CD4-positive, CD25-positive, alpha-beta regulatory T cell (primary cell): ENCODE measurements at places on chromosomes 1 and 21. TPM values are rescaled to one million over a fixed set of nuclear protein-coding genes. Genes with fewer than 3 reads are reported as not detected.

ITGB2 gene
- total RNA-seq: 411 TPM

AK5 gene
- 7.3 TPM for total RNA-seq

RNASEL gene
- total RNA-seq: 9.1 TPM

FOXD2 gene
- total RNA-seq: 0.74 TPM

CD1E gene
- not detected for total RNA-seq

ALDH9A1 gene
- total RNA-seq: 32.1 TPM

NPPB gene
- not detected for total RNA-seq

GRCh38 chr1:66624412-66625060 lies 90.6 kb downstream of the SGIP1 start:
- no peak overlapping the region for H3K4me3 ChIP-seq
- no peaks in the 10 kb centered on the region for H3K4me1 ChIP-seq
- H3K27me3 ChIP-seq: no peaks in the 10 kb centered on the region
- H3K27ac ChIP-seq: no peak overlapping the region
- no peak for DNase-seq

DNA sequence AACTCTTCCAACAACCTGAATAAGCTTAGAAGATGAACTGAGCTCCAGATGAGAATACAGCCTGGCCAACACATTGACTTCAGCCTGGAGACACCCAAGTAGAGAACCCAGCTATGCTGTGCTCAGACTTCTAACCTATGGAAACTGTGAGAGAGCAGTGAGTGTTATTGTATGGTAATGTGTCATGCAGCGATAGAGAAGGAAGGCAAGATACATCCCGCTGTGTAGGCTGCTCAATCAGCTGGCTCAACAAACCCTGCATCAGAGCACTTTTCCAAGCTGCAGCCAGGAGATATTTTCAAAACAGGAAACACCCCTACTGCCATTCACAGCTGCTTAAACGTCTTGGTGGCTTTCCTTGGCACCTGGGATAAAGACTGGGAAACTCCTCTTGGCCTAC lies 321.3 kb downstream of the SIPA1L2 start:
- DNase-seq: no peak
- no peaks in the 10 kb centered on the region for H3K36me3 ChIP-seq
- no peak overlapping the region for H3K4me3 ChIP-seq
- H3K4me1 ChIP-seq: no peaks in the 10 kb centered on the region
- H3K27me3 ChIP-seq: no peaks in the 10 kb centered on the region
- no peak overlapping the region for H3K27ac ChIP-seq

GRCh38 chr1:119947468-119947867 lies 51.2 kb upstream of the ADAM30 start:
- no peak overlapping the region for H3K27ac ChIP-seq
- no peaks in the 10 kb centered on the region for H3K27me3 ChIP-seq
- H3K4me1 ChIP-seq: no peaks in the 10 kb centered on the region
- H3K4me3 ChIP-seq: no peak overlapping the region
- no peak for DNase-seq

GRCh38 chr1:21494196-21494595 lies 15.0 kb upstream of the ALPL start:
- no peaks in the 10 kb centered on the region for H3K36me3 ChIP-seq
- H3K27me3 ChIP-seq: peaks cover 2% of the 10 kb centered on the region
- H3K4me3 ChIP-seq: no peak overlapping the region
- H3K27ac ChIP-seq: no peak overlapping the region

DNA sequence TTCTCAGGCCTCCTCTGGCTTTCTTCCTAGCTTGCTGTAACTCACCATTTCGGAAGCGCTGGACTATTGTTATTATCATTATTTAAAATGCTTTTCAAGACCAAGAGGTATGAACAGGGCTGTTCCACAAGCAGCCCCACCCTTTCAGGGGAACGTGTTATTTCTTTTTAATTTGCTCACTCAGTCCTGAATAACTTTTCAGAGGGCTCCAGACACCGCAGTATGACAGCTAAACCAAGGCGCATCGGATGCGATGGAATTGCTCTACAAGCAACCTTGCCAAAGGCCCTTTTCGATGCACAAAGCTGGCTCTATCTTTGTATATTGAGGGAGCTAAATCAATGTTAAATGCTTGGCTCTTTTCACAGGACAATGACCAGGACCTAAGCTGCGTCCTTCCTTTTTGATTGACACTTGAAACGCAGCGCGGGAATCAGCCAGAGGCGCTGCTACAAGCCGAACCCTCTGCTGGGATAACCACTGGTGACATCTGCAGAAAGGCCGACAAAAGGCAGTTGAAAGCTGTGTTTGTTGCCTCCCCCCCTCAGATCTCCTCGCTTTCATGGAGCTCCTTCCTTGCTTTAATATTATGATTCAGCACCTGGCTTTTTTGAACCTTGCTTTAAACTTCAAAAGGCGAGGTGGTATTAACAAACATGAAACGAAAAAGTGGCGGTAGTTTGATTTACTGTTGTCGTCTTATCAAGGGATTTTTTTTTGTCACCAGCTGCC lies 204.7 kb upstream of the PROX1 start:
- DNase-seq: no peak
- H3K4me1 ChIP-seq: no peaks in the 10 kb centered on the region
- no peaks in the 10 kb centered on the region for H3K27me3 ChIP-seq
- no peaks in the 10 kb centered on the region for H3K36me3 ChIP-seq
- H3K4me3 ChIP-seq: no peak overlapping the region
- no peak overlapping the region for H3K27ac ChIP-seq

DNA sequence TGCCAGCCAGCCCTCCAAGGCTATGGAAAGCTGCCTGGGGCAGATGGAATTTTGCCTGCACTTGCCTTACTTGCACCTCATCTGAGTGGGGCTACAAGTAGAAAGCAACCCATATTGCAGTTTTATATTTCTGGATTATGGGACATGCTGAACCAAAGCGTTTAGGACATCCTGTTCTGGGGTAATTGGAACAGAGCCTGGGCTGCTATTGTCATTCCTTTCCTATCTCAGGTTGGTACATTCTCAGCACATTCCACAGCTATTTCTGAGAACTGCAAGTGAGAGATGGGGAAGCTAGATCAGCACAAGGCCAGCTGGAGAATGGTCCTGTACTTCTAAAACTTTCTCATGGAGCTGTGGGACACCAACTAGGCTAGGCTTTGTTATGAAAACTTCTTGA lies 713.8 kb downstream of the KCNT2 start:
- H3K4me1 ChIP-seq: no peaks in the 10 kb centered on the region
- no peak for DNase-seq
- no peaks in the 10 kb centered on the region for H3K36me3 ChIP-seq
- no peak overlapping the region for H3K4me3 ChIP-seq

DNA sequence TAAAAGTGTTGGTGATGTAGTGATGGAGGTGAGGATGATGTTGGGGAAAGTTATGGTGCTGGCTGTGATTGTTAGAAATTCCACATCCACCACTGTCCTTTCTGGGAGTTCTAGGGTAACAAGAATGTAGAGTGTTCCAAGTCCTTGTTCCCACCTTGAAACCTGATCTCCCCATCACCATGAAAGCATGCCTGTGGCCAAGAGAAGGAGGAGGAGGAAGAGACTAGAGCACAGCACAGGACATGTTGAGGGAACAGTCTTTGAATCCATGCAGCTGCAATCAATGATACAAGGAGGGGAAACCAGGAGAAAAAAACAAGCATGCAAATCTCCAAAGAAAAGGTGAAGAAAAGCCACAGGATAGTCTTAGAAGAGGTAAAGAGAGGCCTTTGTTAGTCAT lies 45.9 kb upstream of the ARTN start:
- no peaks in the 10 kb centered on the region for H3K4me1 ChIP-seq
- no peak for DNase-seq
- H3K4me3 ChIP-seq: no peak overlapping the region
- H3K27ac ChIP-seq: no peak overlapping the region

DNA sequence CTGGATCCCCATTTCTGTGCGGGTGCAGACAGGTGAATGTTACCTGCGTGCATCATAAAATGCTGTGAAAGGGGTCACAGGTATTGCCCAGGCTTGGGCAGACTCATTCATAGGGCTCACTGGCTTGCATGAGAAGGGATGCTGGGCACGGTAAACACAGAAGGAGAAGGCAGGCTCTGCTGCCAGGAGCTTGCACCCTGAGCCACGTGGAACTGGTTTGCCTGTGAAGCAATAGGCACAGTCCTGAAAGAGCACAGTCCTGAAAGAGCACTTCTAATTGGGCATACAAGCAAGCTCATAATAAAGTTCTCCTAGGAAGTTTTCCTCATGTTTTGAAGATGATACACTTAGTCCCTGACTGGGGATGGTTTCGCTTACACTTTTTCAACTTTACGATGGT lies 40.9 kb downstream of the GALNT2 start:
- H3K27me3 ChIP-seq: no peaks in the 10 kb centered on the region
- H3K36me3 ChIP-seq: no peaks in the 10 kb centered on the region
- no peak overlapping the region for H3K4me3 ChIP-seq
- H3K27ac ChIP-seq: no peak overlapping the region

DNA sequence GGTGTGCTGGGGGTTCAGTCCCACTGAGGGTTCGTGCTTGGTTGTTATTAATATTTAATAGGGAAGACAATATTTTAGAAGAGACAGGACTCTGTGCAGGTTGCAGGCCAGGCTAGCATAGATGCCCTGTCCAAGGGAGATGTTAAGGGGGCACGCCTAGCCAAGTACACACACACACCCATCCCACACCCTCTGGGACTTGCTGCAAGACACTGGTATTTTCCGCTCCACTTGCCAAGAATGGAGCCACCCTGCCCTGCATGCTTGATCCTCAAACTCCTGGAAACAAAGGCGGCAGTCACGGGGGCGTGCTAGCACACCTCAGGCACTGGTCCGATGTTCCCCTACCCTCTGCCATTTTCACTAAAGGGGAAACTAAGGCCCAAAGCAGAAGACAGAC lies 99.1 kb downstream of the MRPL37 start:
- H3K27ac ChIP-seq: no peak overlapping the region
- H3K36me3 ChIP-seq: no peaks in the 10 kb centered on the region
- no peak for DNase-seq
- no peaks in the 10 kb centered on the region for H3K27me3 ChIP-seq

DNA sequence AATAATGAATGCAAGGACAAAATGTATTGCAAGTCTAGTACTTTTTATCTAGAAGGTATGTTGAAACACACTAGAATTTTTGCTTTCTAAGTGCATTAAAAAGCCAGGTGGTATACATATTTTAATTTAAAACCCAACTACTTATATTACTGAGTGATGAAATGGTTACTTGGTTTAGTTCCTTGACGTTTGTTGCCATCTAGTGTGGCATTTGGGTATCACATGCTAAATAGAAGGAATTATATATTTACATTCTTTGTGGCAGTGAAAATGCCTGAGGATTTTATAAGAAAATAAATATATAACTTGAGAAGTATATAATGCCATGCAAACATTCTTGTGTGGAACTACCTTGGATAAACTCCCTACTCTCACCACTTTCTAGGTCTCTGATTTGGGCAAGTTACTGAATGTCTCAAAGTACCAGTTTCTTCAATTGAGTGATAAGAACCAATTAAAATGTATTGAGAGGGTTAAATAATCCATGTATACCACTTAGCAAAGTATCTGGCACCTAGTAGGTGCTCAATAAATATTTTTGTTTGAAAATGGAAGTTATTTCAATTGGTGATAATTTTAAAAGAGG lies 69.6 kb downstream of the SDCCAG8 start:
- no peaks in the 10 kb centered on the region for H3K36me3 ChIP-seq

- no peak overlapping the region for H3K4me3 ChIP-seq
- no peaks in the 10 kb centered on the region for H3K36me3 ChIP-seq
- H3K4me1 ChIP-seq: no peaks in the 10 kb centered on the region
These were observed 17.6 kb downstream of the NOS1AP start for GRCh38 chr1:162087111-162087510.
